Fibroblast of skin of scalp (primary cell): ENCODE measurements at places on chromosomes 1 and 21.

GRCh38 chr21:44443291-44443890, 11.9 kb upstream of the LRRC3 start:
- no peak for DNase-seq

GRCh38 chr1:31393463-31393862, 19.6 kb upstream of the SERINC2 start:
- DNase-seq = no peak

GRCh38 chr1:111631502-111631901, 11.9 kb downstream of the RAP1A start:
- no peak for DNase-seq

DNA sequence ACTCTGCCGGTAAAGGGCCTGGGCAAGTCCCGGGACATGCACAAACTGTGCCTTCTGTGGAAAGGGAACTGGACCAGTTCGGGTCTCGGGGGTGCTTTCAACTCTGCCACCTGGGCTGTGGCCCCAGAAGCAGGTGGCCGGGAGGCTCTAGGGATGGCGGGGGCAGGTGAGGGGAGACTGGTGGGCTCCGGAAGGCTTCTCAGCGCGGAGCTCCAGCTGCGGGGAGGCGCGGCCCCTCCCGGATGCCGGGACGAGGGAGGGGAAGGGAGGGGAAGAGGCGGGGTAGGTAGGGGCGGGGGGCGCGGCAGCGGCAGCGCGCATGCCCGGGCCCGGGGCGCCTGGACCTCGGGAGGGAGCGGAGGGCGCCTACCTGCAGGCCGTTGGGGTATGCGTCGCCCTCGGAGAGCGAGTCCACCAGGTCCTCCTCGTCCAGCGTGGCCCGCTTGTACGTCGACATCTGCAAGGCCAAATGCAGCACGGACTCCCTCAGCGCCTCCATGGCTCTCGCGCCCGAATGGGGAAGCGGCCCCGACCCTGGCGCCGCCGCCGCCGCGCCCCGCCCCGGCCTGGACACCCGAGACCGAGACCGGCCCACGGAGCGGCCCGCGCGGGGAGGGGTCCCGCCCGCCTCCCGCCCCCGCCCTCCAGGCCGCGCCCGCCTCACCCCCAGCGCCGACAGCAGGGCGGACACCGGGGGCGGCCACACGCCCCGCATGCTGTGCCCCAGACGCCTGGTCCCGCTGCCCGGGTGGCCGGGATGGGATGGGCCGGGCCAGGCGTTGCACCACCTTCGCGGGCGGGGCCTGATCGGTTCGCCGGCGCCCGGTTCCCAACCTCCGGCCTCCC, at the start of gene ECE1:
TSS of gene ECE1 (minus strand) at position 764 of the 846 bp plus-strand sequence. CDS start at position 715, 49 bp downstream.
- DNase-seq = no peak

- DNase-seq = no peak
These were observed 14.3 kb downstream of the NHLH2 start for GRCh38 chr1:115826628-115827027.

GRCh38 chr21:36783612-36784374, 84.9 kb downstream of the SIM2 start:
- DNase-seq = no peak

DNA sequence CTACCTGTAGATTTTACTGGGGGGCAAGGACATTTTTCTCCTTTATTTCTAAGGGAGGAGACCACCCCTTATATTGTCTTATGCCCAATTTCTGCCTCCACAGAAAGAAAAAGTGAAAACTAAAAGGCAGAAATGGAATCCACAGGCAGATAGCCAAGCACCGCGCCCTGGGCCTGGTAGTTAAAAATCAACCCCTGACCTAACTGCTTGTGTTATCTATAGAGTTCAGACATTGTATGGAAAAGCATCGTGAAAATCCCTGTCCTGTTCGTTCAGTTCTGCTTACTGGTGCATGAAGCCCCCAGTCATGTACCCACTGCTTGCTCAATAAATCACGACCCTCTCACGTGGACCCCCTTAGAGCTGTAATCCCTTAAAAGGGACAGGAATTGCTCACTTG, 33.7 kb upstream of the IL6R start:
- no peak for DNase-seq

- DNase-seq = peak; percentile 72
These were observed 500.3 kb upstream of the C1orf87 start for GRCh38 chr1:60573726-60574409.

DNA sequence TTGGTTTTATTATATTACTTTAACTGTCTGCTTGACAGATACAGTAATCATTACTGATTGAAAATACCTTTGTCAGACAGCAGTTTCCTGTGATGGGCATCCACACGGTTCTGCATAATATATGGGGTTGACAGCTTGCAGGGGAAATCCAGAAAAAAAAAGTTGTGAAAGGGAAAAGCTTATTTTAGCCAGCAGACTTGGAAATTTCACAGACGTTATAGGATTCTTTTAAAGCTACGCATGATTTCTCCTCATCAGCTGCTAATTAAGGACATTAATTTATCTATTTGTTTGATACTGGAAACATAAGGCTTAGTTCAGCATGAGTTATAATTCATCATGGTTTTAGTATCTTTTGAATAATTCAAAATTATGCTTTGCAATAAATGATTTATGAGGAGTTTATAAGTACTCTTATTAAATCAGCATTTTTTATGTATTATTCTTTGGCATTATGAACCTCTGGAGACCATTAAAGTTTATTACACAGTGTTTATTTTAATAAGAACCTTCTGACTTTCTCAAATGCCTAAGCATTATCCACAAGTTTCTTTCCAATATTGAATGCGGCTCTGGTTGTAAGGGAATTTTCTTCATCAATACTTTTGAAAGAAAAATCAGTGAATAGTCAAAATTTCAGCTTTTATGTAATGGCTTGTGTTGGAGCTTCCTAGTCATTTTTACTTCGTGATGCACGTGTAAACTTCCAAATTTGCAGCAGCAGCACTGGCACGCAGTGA, 235.3 kb upstream of the KCNK2 start:
- no peak for DNase-seq

DNA sequence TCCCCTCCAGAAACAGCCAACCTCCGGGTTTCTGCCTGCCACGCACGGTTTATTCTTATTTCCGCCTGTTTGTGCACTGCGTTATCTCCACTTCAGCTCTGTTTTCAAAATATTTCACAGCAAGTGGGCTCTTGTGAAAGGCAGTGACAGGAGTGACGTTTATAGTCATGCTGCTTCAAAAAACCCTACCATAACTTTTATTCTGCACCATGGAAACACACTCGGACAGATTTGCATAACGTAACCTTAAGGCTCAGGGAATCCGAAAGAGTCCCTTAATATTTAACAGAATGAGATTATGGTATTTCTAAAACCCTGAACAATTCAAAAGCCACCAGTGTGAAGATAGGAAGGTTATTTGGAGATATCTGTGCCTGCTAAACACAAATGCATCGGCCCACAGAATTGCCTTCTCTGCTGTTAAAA, 782 bp upstream of the SDE2 start:
- DNase-seq = no peak

DNA sequence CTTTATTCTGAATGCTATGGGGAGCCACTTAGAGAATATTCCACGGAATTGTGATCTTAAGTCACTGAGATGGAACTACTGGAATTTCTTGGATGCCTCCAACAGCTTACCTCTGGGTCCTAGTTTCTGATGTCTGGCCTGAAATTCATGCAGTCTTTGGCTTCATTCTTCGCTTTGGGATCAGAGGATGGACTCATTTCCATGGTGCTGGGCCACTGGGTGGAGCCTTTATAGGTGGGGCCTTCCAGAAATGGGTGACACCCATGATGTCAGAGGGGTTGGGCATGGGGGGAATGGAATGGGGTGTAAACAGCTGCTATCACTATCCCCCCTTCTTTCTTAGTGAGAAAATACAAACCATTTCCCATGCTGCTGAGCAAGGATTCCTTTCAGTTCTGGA, 73.7 kb upstream of the FGGY start:
- peak; percentile 46 for DNase-seq

DNA sequence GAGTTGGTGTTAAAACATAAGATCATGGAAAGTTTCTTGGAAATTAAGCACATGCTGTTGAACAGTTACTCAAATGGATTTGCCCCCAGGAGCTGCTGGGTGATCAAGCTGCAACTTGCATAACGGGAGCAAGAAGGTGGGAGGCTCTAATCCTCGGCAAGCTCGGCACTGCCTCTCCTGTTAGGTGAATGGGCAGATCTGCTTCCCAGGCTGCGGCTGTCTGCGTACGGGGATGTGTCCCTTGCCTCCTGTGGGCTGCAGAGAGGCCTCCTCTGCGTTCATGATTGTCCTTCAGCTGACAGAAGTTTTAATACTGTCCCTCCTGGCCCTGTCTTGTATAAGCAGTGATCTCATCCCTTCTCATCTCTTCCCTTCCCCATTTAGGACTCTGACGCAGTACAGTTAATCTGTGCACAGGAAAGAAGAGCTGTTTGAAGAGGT, 36.7 kb downstream of the ATP1A1 start:
- DNase-seq = no peak

- no peak for DNase-seq
These were observed 26.4 kb upstream of the SMYD3 start for GRCh38 chr1:246533371-246533905.

DNA sequence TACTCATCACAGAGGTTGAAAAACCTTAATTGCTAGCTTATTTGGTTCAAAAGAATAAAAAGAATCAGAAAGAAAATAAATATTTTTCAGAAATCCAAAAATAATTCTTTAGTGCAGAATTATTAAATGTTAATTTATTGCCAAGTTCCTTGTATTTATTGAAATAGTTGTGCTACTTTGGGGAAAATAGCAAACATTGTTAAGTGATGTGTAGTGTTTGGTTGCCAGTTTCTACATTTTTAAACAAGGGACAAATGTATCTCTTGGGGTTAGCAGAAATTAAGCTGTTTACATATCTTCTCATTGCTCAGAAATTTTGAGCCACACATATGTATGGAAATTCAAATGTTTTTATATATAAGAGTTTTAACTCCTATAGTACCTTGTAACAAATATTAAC, 775.0 kb downstream of the USP25 start:
- DNase-seq = peak; percentile 52

DNA sequence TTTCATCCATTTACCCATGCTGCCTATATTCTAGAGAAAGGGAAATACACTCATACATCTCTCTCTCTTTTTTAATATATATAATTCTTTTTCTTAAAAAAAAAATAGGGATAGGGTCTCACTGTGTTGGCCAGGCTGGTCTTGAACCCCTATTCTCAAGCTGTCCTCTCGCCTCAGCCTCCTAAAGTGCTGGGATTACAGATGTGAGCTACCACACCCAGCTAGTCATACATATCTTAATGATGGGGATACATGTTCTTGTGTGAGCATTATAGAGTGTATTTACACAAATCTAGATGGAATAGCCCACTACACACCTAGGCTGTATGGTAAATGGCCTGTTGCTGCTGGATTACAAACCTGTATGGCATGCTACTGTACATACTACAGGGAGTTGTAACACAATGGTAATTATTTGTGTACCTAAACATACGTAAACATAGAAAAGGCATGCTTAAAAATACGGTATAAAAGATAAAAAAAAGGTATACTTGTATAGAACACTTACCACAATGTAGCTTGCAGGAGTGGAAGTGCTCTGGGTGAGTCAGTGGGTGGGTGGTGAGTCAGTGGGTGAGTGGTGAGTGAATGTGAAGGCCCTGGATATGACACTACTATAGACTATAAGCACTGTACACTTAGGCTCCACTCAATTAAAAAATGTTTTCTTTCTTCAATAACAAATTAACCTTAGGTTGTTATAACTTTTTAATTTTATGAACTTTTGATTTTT, 72.9 kb downstream of the IVNS1ABP start:
- DNase-seq = peak; percentile 59

- DNase-seq = no peak
These were observed at the start of gene TRAF3IP3 for GRCh38 chr1:209755926-209756614. TRAF3IP3 (plus strand) TSS chr1:209756053; CDS start chr1:209760040, 3,987 bp downstream.

DNA sequence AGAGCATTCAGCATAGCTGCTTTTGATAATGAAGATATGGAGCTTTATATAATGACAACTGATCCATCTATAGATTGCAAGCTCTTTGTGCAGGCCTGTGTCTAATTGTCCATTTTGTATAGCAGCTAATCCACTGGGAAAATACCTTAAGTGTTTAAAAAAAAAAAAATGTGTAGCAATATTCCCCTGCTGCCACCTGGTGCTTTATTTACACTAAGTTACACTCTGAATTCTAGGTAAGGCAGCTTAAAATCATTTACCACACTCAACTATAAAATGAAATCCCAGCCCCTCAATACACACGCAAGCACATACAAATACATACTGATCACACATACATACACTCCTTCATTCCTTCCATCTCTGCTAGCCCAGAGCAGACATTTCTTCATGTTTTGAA, 49.1 kb upstream of the BCL9 start:
- no peak for DNase-seq

DNA sequence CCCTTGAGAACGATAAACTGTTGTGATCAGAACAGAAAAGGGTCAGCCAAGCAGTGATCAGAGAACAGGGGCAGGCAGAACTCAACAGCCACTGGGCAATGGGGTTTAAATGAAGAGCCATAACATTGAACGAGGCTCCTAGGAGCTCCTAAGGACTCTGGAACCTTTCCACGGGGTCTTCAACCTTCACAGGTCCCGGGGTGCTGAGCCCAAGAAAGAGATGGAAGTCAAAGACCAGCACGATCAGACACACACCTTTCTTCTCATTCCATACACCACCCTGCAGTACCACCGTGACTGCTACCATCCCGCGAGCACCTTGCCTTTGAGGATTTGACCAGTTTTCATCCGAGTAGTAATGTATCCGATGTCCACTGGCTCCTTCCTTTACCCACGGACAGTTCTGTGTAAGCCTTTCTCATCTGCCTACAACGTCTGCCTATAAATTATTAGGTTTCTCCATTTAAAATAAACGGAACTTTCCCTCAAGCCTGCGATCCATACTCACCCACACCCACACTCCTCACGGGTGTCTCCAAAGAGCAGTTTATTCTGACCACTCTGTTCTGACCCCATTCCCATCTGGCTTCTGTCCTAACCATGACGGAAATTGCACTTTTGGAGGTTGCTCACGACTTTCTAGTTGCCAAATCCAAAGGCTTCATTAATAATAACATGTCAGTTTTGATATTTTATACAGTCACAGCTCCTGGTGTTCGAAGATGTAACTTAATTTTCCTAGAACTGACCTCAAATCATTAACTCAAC, 16.8 kb upstream of the HHAT start:
- DNase-seq = no peak

DNA sequence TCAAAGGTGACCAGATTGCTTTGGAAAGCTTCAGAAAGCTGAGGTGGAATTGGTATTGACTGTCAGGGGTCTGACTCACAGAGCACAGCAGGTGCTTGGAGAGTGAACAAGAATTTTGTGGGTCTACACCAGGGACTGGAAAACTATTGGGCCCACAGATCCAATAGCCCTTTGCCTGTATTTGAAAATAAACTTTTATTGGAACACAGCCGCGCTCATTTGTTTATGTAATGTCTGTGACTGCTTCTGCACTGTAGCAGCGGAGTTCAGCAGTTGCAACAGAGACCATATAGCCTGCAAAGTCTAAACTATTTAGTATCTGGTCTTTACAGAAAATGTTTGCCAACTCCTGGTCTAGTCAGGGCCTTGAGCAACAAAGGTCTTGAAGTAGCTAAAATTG, 315.6 kb downstream of the NFIA start:
- no peak for DNase-seq

DNA sequence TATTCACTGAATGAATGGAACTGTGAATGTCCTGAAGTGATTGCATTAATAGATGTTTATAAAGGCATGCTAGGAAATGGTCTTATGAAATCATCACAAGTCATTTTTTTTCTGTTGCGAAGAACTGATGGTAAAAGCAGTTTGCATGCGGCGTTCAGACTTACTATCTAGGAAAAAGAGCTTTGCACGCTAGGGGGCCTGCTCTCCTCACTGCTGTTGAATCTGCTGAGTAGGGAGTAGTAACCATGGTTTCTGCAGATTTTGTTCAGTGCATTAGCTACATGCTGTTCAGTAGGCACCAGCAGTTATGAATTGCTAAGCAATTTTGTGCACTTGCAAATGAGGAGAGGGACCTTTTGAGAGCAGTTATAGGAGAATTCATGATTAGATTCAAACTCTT, 57.9 kb downstream of the CENPF start:
- peak; percentile 91 for DNase-seq
